ENCODE measurements at places on chromosomes 5 and 9.

GRCh38 chr9:83219154-83219923 is 156.4 kb upstream of the RASEF start:
- no peak for DNase-seq

DNA sequence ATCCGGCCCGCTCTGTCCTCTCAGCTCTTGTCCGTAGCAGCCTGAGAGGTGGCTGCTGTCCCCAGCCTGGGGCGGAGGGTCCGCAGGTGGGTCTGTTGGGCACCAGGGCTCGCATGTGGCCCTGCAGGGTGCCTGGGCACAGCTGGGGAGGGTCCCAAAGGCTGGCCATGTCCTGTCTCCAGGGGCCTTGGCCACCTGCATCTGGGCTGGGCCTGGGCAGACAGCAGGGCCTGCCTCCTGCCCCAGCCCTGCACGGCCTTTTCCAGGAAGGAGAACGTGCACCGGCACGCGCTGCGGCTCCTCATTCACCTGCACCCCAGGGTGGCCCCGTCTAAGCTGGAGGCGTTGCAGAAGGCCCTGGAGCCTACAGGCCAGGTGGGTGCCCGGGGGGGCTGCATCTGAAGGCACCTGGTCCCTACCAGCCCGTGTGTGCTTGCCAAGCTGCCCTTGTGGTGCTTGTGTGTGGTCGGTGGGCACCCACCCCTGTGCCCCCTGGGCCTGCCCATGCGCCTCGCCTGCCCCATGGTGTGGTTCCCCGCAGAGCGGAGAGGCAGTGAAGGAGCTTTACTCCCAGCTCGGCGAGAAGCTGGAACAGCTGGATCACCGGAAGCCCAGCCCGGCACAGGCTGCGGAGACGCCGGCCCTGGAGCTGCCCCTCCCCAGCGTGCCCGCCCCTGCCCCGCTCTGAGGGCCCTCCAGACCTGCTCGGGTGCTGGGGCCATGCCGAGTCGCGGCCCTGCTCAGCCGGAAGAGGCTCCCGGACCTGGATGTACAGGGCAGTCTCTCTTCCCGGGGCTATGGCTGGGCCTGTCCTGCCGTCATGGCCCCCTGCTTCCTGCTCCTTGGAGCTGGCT is 5.1 kb upstream of the TOR4A start:
- DNase-seq: no peak

- no peak for DNase-seq
Measured at GRCh38 chr5:28542987-28543386, 1504.6 kb upstream of the CDH9 start.

DNA sequence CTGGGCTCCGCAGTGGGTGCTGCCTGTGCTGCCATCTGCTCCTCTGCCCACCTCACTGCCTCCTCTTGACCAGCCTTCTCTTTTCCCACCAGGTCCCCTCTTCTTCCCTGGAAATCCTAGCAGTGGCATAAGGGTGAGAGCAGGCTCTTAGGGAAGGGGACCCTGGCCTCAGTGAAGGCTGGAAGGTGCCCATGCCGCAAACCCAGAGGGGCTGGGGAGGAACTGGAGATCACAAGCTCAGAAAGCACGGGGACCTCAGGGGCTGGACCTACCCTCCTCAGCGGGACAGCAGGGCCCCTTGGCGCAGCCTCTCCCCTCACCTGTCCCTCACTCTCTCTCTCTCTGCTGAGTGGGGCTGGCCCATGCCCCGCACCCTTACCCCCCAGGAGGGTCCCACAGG is 144.4 kb upstream of the IRX2 start:
- no peak for DNase-seq

GRCh38 chr5:152465140-152465539 is 60.1 kb upstream of the NMUR2 start:
- no peak for DNase-seq

- no peak for DNase-seq
Measured at GRCh38 chr5:144203750-144204596, 33.3 kb downstream of the KCTD16 start.

GRCh38 chr9:107894572-107895261 is 405.1 kb upstream of the KLF4 start:
- no peak for DNase-seq

DNA sequence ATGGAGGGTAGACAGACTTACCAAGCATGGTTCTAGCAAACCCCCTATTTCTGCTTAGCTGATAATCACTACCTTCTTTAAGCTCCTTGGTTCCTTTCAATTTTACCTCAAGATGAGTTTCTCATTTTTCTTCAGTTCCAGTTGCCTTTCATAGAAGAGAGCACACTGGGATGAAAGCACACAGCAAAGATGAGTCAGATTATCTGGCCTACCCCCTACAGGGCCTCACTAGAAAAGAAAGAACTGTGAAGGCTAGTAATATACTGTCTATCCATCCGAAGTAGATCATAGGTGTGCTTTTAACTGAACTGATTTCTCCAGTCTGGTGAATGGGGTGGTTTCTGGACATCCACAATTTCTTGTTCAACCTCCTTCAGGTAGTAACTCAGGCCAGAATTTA is 122.5 kb downstream of the TRPM3 start:
- no peak for DNase-seq

DNA sequence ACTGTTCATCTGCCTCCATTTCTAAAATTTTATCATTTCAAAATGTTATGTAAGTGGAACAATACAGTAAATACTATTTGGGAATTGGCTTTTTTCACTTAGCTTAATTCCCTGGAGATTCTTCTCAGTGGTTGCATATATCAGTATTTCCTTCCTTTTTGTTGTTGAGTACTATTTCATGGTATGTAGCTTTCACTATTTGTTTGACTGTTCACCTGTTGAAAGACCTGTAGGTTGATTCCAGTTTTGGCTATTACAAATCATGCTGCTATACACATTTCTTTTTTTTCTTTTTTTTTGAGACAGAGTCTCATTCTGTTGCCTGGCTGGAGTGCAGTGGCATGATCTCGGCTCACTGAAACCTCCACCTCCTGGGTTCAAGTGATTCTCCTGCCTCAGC is 33.0 kb upstream of the PWWP2A start:
- DNase-seq: no peak

- no peak for DNase-seq
Measured at GRCh38 chr5:141641634-141642267, 5.0 kb downstream of the RELL2 start.

GRCh38 chr9:88230612-88231011 is 92.3 kb upstream of the SPATA31C2 start:
- DNase-seq: no peak

DNA sequence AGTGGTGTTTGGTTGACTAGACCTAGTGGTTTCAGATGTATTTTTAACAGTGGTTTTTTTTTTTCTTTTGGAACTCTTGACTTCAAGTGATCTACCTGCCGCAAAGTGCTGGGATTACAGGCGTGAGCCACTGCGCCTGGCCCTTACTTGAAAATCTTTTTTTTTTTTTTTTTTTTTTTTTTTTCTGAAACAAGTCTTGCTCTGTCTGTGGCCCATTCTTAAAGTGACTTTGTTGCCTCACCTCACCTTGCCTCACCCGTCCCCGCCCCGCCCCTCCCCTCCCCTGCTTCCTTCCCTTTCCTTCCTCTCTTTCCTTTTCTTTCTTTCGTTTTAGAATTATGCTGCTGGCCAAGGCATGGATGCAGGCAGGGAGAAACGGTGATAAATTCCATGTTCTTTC is 26.0 kb downstream of the GPBP1 start:
- DNase-seq: no peak

DNA sequence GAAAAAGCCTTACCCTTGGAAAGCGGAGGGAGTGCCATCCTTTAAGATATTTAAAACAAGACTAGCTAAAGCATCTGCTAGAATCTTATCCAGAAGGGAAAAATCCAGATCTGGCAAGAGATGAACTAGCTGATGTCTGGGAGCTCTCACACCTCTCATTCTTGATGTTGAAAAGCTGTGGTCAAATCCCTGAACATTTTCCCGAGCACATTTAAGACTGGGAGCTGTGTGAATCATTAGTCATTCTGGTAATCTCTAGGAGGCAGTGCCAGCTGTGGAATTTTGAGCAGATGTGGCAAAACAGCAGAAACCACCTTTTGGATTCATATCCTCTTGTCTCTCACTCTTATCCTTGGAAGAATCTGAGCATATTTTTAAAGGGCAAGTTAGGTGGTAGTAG is 218.0 kb downstream of the MAN2A1 start:
- no peak for DNase-seq

- DNase-seq: no peak
Measured at GRCh38 chr5:74303578-74303977, 336.9 kb downstream of the ENC1 start.

All from stimulated activated CD4-positive, alpha-beta T cell treated with anti-CD3 and anti-CD28 coated beads, Interleukin-1b, Interleukin-23, amount 100 ng/mL, for 1 hour (primary cell).